Effector memory CD8-positive, alpha-beta T cell (primary cell): ENCODE measurements at places on chromosomes 6 and 20.

DNA sequence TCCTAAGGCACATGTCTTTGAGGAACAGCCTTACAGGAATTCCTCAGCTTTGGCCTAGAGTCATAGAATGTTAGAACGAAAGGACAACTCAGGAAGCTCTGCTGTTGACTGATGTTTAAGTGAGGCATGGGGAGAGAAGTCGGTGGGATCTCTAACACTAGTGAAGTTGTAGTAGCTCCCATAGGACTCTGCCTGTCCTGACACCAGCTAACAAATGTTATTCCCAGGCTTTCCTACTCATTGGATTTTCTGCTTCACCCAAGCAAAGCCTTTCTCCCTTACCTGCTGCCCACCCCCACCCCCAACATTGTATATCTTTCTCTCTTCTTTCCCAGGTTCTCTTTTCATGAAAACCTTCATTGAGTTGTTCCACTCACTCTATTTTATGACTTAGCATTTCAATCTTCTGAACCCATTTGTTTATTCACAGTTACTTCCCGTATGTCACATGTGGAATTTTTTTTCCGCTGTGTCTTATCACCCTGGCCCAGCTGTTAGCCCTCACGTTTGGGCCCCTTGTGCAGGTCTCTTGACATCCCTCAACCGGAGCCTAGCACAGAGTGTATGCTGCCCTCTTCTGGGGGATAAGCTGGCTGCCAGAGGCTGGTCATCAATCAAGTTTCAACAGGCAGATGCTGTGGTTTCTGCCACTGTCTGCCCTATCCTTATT, 39.2 kb upstream of the RNF8 start:
- no peak for DNase-seq

GRCh38 chr6:105431226-105431625, 28.3 kb upstream of the PREP start:
- DNase-seq, result peak; percentile 41

GRCh38 chr6:143331362-143331761, 119.1 kb downstream of the ADAT2 start:
- no peak for DNase-seq

DNA sequence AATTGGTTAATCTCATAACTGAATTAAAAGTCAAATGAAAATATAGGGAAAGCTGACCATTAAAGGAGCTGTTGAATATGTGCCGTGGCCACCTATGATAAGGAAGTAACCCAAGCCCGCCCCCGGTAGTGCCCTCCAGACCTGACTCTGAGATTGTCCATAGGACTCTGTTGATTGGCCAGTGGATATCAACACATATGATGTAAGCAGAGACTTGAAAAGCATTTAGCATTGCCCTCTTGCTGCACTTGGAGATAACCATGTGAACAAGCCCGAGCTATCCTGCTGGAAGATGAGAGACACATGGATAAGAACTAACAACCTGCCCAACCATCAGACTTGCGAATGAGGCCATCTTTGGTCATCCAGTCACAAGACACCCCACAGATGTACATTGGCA, 83.2 kb downstream of the LINC00237 start:
- no peak for DNase-seq

GRCh38 chr20:51444467-51444866, 98.1 kb downstream of the NFATC2 start:
- no peak for DNase-seq

- DNase-seq, result no peak
Measured at GRCh38 chr6:144278659-144279314, 6.3 kb upstream of the UTRN start.

GRCh38 chr6:108120311-108120710, 45.5 kb upstream of the NR2E1 start:
- DNase-seq, result no peak

DNA sequence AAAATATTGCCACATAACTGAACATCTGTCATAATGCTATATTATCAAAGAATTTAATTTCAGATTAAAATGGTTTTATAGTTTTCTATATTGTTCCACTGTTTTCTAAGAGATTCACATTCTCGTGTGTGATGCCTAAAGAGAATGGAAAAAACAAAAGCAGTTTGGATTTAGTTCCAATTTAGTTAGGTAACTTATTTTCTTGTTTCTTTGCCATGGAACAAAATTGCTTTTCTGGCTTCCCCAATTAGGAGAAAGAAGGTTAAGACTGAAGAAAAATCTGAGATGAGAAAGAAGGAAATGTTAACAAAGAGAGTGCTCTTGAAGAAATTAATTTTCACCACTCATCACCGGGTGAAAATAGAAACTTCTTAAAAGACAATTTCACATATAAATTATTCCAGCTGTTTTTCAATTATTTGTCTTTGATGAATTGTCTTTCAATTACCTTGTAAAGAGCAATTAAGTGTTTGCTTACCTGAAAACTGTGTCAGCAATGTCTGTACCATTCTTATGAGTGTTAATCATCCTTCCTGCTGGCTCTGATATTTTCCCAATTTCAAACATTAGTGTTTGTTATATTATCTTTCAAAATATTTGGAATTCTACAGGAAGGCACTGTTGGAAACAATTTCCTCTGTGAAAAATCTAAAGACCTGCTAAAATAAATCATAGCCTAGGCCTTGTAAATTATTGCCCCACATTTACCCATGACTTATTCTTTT, 19.5 kb downstream of the PHACTR2 start:
- no peak for DNase-seq

DNA sequence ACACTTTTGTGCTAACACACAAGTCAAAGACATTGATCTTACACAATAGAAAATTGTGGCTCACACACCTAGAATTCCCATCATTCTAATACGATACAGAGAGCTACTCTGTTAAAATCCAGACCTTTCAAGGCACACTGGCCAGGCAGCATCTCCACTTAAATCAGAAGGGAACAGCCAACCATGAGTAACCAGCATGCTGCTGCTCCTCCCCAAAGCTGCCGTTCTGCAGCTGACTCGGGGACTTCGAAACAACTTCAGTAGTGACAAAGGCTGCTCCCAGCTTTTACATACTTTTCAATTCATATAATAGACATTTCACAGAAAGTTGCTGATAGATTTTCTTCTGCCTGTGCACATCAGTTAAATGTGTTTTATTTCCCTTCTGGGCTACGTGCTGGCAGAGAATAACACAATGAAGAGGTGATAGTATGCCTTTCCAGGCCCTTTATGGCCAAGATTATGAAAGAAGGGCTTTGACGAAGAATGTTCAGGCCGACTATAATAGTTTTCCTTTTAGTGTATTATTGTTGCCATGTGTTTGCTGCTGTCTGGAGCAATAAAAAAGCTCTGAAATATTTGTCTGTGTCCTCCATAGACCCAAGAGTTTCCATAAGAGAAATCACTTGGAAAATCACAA, 159.0 kb downstream of the GMDS start:
- no peak for DNase-seq

DNA sequence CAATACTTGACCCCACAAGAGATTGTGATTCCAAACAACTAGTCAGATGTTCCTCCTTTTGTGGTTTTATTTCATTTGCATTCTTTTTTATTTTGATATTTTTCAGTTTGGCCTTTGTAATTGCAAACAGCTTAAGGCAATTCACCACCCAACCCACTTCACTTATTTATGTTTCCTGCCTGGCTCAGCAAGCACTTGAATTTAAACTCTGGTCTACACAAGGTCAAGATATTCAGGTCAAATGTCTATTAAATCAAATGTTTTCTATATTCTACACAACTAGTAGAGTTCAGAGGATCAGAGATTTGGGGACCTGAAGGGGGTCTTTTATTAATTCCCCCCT, 100.1 kb downstream of the SGK1 start:
- no peak for DNase-seq

- no peak for DNase-seq
Measured at GRCh38 chr20:16661756-16662155, 68.1 kb upstream of the SNRPB2 start.

- DNase-seq, result peak; percentile 26
Measured at GRCh38 chr20:57708694-57709673, 831 bp downstream of the PMEPA1 start.

- no peak for DNase-seq
Measured at GRCh38 chr6:105755885-105756284, 330.3 kb upstream of the PRDM1 start.

- DNase-seq, result no peak
Measured at GRCh38 chr6:5084781-5085647, at the start of gene PPP1R3G. Gene PPP1R3G, plus strand, starts transcription at chr6:5085341. Its CDS starts 145 bp downstream, at chr6:5085486.
